GM10248 (cell line): ENCODE measurements at places on chromosomes 2 and 18.
A peak's percentile ranks its signal among the peaks of the same experiment; 100 is the strongest.

DNA sequence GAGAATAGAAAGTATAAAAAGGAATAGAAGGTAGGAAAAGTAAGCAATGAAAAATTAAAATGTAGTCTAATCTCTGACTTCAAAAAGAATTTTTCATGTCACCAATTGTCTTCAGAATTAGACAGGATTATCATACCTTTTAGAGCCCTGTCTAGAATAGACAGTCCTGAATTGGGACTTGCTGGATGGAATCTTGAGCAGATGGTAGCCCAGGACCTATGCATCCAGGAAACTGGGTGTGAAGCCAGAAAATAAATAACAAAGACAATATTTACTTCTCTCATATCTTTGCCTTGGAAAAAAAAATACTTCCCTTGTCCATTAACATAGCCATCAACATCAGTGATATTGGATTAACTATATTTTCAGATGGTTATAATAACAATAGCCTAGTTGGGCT, 97.8 kb upstream of the UNC80 start:
- no peak for DNase-seq

- DNase-seq: no peak
Measured at GRCh38 chr2:230137902-230138539, 69.3 kb upstream of the SLC16A14 start.

GRCh38 chr2:103959174-103960128, 894.5 kb upstream of the POU3F3 start:
- DNase-seq: peak; percentile 5

- DNase-seq: no peak
Measured at GRCh38 chr2:225584796-225585195, 185.3 kb downstream of the NYAP2 start.

GRCh38 chr18:9475643-9476591, 604 bp downstream of the RALBP1 start:
- peak; percentile 81 for DNase-seq

DNA sequence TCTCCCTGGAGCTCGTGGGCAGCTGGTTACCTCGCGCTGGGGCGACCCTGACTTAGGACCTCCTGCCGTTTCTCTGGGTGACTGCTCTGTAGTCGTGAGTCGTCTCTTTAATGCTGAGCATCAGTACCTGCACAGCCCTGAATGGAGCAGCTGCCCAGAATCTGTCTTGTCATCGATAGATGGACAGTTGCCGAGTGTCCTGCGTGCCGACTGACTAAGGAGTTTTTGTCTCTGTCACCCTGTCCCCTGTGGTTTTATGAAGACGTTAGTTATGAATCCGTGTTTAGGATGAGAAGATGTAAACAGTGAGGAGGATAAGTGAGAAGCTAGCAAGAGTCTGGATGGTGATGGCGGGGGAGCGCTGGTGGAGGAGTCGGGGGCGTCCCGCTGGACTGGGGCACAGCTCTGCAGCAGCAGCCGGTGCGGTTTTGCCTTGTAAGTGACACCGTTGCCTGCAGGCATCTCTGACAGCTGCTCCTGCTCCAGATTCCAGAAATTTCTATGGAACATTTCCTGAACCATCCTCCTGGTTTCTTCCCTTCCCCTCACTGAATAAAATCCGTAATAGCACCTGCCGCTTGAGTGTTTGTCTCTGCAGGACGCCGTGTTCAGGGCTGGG, 13.3 kb downstream of the AGAP1 start:
- no peak for DNase-seq

- no peak for DNase-seq
Measured at GRCh38 chr2:99836690-99837605, 305.4 kb downstream of the AFF3 start.

DNA sequence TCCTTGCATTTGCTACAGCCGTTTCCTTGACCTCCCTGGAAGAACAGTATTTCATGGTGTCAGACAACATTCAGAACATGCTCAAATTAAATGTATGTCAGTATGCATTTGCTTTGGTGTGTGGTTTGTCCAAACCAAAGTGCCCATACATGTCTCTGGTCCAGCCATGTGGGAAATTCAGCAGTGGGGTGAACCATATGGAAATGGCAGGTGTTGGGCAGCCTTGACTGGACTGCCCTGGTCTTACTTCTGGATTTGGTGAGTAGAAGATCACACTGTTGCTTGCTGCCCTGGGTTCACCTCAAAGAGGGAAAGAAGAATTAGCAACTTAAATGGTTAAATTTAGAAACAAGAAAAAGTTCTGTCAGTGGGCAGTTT, 84.5 kb downstream of the MSH2 start:
- no peak for DNase-seq

GRCh38 chr18:35971661-35972196, 750 bp upstream of the RMP24 start:
- no peak for DNase-seq

- no peak for DNase-seq
Measured at GRCh38 chr2:46530639-46531038, 51.3 kb downstream of the TMEM247 start.

GRCh38 chr2:134647607-134648256, 71.1 kb downstream of the TMEM163 start:
- no peak for DNase-seq

- DNase-seq: no peak
Measured at GRCh38 chr2:219852626-219853025, 225.2 kb downstream of the SLC4A3 start.

DNA sequence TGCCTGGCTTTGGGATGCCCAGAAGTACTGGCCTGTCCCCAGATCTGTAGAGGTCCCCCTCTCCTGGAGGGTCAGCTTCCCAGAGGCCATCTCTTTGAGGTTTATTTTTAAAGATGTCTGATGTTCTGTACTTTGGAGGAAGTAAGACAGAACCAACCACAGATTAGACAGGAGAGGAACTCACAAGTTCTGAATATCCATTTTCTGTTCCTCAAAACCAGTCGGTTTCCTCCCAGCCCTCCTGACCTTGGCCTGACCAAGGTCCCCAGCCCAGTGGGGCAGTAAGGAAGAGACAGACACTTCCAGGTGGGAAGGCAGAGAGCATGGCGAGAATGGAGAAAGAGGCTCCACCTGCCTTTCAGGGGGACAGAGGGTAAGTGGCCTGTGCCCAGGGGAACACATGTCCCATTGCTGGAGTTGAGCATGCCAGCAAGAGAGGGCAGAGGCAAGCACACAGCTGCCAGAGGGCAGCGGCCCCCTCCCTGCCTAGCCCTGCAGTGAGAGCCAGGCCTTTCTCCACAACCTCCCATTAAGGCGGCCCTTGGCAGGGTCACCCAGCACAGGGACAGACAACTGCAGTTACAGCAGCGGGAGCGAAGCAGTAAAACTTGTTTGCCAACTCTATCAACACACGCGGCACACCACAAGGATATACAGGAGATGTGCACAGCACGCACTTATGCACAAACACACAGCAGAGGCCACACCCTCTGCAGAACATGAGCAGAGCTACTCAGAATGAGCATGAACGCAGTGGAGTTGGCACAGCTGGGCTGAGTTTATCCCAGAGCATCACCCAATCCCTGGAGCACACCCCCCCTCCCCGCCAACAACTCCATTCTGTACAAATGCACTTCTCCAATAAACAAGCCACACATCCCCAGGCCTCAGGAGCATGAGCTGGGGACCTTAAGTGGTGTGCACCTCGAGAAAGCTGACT, 18.5 kb upstream of the SEMA4C start:
- DNase-seq: no peak

DNA sequence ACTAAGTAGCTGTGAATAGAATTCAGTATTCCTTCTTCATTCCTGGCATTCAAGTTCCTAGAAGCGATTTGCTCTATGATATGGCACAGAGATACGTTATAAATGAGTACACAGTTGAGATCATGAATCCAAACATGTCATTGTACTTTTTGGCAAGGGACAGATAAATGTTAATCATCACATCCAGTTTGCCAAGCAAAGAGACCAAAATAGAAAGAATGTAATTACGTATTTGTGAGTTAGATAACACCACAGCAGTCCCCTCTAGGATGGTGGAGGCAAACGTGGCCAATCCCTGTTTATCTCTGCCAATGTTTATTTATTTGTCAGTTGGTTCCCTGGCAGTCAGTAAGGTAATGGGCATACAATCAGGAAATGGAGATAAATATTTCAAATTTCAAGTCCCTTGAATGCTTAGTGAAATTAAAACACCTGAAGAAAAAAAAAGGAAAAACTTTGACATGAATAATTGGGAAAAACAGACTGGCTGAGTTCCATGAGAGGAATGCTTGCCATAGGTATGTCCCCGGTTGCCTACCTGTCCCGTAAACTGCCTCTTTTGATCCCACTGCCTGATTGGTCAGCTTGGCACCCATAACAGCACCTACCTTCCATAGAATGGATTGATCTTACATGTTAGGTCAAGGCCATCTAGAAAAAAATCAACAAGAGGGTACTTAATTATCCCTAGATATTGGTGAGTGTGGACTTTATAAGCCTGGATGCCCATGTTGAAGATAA, 451.1 kb upstream of the NETO1 start:
- DNase-seq: no peak
